ENCODE measurements at places on chromosomes 4 and X.

GRCh38 chr4:81304871-81305270 lies 89.8 kb upstream of the PRKG2 start:
- no peak for DNase-seq

DNA sequence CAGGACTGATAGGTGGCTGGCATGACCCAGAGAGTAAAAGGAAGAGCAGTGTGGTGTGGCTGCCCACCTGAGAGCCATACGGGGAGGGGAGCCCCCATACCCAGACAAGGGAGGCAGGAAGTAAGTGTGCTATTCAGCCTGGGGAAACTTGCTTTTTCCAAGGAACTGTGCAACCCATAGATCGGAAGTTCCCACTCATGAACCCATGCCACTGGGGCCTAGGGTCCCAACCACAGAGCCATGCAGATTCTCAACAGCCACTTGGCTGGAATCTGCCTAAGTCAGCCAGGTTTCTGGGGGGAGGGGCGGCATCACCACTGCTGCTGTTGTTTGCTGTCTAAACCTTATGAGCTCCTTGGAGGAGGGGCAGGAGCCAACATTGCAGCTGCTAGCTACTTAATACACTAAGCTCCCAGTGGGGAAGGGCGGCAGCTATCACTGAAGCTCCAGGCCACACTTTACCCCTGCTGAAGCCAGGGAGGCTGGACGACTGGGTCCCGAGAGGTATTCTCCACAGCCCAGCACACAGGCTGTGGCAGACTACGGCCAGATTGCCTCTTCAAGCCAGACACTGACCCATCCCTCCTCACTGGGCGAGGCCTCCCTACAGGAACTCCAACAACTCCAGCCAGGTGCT lies 410.4 kb downstream of the INPP4B start:
- DNase-seq = no peak

DNA sequence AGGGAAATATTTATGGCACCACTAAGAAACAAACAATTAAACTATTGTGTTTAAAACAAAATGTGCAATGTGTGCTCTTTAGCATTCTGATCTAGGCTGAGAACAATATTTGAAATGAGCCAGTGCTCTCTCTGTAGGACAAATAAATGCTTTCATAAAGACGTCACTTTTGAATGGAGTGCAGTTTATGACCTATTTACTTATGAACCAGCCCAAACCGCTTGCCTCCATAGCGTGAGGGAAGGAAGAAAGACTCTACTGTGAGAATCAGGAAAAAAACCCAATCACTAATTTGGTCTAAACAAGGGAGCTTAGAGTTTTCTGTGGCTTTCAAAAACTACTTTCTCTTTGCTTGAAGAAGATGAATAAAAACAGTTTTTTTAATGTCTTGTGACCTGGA lies 39.4 kb downstream of the SAT1 start:
- no peak for DNase-seq

DNA sequence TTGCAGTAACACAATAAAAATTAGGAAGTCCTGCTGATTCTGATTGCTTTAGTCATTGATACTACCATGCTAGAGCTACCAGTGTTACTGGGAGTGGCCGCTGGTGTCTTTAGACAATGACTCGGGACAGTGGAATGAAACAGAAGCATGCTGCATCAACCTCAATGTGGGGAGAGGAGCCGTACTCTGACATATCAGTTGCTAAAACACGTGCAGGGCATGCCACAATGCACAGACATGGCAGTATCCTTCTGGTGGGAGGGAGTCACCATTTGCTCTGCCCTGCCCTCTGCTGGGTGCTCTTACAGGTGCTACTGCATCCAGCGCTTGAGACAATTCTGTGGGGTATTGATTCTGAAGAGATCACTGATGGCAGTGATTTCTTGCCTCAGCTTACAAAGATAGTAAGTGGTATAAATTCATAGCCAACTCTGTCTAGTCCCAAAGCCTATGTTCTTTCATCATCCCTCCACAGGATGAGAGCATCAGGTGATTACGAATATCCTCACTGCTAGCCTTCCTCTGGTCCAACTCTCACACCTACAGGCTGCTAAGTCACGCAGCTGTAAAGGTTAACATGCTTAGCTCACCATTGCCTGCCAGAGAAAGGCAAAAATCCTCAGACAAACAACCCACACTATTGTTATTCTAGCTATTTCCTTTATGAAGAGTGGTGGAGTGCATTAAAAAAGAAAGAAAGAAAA lies 43.7 kb downstream of the NSG1 start:
- DNase-seq = peak; percentile 34

DNA sequence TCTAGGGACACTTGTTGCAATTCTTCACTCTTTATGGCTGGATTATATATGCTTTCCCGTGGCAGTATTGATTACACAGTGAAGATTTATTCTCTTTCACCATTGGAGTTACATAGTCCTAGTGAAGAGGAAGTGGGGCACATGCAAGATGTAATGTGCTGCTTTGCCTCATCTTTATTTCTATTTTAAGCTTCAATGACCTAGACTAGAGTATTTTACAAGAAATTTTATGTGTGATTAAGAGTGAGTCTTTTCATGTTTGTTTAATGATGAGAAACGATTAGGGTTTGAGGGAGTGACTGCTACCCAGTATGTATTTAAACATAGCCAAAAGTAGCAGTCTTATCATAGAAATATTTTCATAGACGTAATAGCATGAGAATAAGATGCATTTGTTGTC lies 30.8 kb downstream of the DIAPH2 start:
- no peak for DNase-seq

DNA sequence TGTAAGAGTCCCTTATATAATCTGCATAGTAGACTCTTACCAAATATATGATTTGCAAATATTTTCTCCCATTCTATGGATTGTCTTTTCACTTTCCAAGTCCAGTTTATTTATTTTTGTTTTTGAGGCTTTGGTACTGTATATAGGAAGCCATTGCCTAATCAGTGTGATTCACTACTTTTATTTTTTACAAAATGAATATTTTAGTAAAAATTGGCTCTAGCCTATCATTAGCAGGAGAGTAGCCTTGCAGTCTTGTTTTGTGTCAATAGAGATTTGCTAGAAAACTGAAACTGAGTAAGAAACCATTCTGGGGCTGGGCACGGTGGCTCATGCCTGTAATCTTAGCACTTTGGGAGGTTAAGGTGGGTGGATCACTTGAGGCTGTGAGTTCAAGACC lies 199.9 kb upstream of the MAB21L2 start:
- DNase-seq = no peak

GRCh38 chrX:55005256-55005655 lies 5.1 kb downstream of the APEX2 start:
- no peak for DNase-seq

- DNase-seq = no peak
Measured at GRCh38 chrX:132651421-132652086, 162.7 kb upstream of the MBNL3 start.

- no peak for DNase-seq
Measured at GRCh38 chr4:26067035-26067434, 153.0 kb downstream of the SMIM20 start.

DNA sequence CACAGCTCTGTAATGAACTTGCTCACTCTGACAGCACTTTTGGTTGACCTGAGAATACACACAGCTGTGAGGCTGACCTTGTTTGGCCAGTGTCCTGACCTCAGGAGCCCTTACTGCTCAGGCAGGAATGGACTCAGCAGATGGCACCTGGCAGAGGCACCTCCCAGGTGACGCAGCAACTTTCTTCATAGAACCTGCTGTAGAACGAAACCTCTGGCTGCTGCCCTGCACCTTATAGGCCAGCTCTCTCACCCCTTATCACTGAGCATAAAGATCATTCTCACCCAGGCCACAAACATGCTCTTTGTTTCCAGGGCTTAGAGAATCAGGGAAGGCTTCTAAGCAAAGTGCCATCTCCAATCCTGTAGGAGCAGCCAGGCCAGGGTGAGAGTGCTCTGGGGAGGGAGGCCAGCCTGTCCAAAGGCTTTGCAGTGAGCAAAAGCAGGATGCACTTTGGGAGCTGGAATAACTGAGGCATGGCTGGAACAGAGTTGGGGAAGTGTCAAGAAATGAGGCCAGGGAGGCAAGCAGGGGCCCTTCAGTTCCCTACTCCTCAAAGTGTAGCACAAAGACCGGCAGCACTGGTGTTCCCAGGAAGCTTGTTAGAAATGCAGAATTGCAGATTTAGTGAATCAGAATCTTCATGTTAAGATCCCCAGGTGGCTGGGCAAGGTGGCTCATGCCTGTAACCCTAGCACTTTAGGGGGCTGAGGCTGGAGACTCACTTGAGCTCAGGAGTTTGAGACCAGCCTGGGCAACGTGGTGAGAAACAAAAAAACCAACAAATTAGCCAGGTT lies 13.3 kb upstream of the CENPU start:
- DNase-seq = no peak

GRCh38 chr4:112277220-112277619 lies 8.5 kb downstream of the TIFA start:
- no peak for DNase-seq

GRCh38 chrX:122046815-122047214 lies 999.4 kb downstream of the GLUD2 start:
- no peak for DNase-seq

DNA sequence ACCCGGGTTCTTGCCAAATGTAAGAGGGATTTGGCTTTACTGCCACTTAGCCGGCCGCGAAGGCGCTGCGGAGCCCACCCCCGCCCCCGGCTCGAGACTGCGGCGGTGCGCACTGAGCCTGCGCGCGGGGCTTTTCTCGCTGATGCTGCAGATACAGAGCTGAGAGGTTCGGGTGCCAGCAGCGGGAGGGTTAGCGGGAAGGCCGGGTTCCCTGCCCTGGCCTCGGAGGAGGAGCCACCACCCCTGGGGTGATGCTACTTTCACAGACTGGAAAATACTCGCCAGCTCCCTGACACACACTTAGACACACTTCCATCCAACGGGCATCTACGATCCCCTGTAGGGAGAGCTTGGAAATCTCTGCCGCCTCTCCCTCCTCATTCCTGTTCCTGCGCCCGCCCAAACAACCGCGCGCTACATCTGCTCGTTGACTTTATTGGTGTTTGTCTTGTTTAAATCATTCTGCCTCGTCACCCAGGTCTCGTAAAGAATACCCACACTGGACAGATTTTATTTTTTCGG lies 2.1 kb upstream of the PCDH7 start:
- no peak for DNase-seq

DNA sequence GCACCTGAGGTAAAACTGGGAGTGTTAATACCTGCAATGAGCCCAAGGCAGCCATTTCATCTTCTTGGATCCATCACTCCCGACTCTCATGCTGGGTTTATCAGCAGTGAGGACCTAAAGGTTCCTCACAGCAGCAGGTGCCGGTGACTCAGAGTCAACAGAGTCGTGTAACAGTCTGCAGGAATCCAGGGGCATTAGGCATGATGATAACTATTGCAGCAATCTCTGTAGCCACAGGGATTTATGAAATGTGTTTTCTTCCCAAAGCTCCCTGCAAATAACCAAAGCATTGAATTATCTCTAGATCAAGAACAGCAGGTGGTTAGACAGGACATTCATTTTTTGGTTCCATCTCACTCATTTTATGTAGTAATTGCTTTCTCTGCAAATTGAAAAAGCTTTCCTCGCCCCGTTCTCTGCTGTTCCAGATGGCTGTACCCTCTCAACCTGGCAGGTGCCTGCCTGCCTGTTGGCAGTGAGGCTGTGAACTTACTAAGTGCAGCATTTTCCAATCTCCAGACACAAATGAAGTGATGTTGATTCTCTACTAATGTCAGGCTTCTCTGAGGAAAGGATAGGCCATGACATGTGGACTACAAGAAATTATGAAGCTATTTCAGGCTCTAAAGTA lies 48.1 kb upstream of the TSPAN7 start:
- no peak for DNase-seq

DNA sequence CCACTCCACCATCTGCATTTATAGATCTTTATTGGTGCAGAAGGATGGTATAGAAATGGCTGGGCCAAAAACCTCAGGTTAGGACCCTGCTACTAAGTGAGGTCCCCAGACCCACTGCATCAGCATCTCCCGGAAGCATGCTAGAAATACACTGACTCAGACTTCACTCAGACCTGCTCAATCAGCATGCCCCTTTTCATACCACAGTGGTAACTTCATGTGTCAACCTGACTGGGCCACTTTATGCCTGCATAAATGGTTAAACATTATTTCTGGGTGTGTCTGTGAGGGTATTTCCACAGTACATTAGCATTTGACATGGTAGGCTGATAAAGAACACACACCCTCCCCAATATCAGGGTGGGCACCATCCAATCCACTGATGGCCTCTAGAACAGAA lies 118.6 kb upstream of the VCX3B start:
- no peak for DNase-seq

GRCh38 chr4:185524888-185525863 lies 10.1 kb downstream of the PDLIM3 start:
- no peak for DNase-seq

GRCh38 chr4:66252291-66252690 lies 582.0 kb upstream of the EPHA5 start:
- no peak for DNase-seq

GRCh38 chr4:55763996-55764395 lies 55.6 kb upstream of the EXOC1L start:
- no peak for DNase-seq

- DNase-seq = no peak
Measured at GRCh38 chr4:142100941-142101340, 464.6 kb downstream of the IL15 start.

DNA sequence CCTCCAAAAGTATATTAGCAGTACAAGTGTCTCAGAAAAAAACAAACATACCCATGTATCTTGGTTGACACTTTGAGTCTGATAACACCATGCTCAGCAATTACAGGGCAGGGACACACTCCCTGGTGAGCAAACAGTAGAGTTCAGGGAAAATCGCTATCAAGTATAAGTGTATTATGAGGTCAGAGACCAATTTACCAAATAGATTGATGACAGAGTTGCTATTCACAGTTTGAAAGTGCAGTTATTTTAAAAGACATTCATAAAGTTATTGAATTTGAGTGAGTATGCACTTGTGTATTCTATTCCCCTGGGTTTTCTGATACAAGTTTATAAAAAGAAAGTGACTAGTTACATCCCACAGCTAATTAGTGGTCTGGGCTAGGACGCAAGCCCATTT lies 10.2 kb upstream of the LONRF3 start:
- no peak for DNase-seq

DNA sequence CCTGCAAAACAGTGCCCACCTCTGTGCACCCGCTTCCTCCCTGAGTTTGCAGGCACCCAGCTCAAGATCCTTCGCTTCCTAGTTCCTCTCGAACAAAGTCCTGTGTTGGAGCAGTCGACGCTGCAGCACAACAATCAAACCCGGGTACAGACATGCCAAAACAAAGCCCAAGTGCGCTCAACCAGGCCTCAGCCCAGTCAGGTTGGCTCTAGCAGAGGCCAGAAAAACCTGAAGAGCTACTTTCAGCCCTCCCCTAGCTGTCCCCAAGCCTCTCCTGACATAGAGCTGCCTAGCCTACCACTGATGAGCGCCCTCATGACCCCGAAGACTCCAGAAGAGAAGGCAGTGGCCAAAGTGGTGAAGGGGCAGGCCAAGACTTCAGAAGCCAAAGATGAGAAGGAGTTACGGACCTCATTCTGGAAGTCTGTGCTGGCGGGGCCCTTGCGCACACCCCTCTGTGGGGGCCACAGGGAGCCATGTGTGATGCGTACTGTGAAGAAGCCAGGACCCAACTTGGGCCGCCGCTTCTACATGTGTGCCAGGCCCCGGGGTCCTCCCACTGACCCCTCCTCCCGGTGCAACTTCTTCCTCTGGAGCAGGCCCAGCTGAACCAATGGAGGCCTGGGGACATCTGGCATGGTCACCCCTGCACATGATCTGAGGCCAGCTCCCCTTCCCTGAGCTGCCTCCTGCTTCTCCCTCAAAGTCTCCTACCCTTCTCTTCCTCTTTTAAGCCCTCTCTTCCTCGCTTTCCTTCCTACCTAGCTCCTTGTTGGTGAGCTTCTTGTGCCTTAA lies 6.9 kb downstream of the APEX2 start:
- DNase-seq = no peak

GRCh38 chrX:10157543-10157942 lies 768 bp downstream of the CLCN4 start:
- no peak for DNase-seq

All from activated CD4-positive, alpha-beta T cell treated with anti-CD3 and anti-CD28 coated beads for 4 hours (primary cell).